Glomerular endothelial cell (primary cell): ENCODE measurements at places on chromosomes 1 and 21. TPM values are rescaled to one million over a fixed set of nuclear protein-coding genes. Genes with fewer than 3 reads are reported as not detected.

LRRC53 gene
- not detected in 2 replicates for total RNA-seq

CD34 gene
- total RNA-seq: 54.0 and 307 TPM in 2 replicates

FCRL6 gene
- not detected in 2 replicates for total RNA-seq

IQGAP3 gene
- total RNA-seq: 5.7 and 14.5 TPM in 2 replicates

IVL gene
- total RNA-seq: not detected in 2 replicates

RCSD1 gene
- total RNA-seq: 5.8 and 7.1 TPM in 2 replicates

PIAS3 gene
- total RNA-seq: 28.8 and 37.5 TPM in 2 replicates
